ENCODE measurements at places on chromosomes 3 and 15.

DNA sequence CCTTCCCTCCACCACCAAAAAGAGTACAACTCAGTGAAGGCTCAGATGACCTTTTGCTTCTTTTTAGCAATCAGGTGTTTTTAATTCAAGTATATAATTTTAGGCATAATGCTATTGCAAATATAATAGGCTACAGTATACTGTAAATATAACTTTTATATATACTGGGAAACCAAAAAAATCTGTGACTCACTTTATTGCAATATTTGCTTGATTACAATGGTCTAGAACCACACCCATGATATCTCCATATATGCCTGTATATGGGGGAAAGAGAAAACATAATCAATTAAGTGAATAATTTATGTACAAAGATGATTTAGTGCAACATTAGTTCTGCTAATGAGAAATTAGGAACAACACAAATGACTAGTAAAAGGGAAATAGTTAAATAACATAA lies 134.3 kb downstream of the TLE3 start:
- DNase-seq, result no peak

- no peak for DNase-seq
Observed at GRCh38 chr3:147921051-147921450, 511.9 kb downstream of the ZIC1 start.

GRCh38 chr15:53978253-53978906 lies at the start of gene UNC13C:
UNC13C (plus strand) TSS chr15:53978441; CDS start chr15:54012904, 34,463 bp downstream.
- DNase-seq, result peak; percentile 63

DNA sequence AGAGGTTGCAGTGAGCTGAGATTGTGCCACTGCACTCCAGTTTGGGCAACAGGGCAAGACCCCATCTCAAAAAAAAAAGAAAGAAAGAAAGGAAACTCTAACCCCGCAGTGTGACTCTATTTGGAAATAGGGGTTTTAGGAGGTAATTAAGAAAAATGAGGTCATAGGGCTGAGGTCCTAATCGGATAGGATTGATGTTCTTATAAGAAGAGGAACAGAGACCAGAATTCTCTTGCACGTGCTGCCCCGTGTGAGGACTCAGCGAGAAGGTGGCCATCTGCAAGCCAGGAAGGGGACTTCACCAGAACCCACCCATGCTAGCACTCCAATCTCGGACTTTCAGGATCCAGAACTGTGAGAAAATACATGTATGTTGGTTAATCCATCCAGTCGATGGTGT lies 25.8 kb downstream of the KLHL6 start:
- DNase-seq, result no peak

GRCh38 chr3:194181612-194182529 lies 45.9 kb downstream of the HES1 start:
- DNase-seq, result no peak

DNA sequence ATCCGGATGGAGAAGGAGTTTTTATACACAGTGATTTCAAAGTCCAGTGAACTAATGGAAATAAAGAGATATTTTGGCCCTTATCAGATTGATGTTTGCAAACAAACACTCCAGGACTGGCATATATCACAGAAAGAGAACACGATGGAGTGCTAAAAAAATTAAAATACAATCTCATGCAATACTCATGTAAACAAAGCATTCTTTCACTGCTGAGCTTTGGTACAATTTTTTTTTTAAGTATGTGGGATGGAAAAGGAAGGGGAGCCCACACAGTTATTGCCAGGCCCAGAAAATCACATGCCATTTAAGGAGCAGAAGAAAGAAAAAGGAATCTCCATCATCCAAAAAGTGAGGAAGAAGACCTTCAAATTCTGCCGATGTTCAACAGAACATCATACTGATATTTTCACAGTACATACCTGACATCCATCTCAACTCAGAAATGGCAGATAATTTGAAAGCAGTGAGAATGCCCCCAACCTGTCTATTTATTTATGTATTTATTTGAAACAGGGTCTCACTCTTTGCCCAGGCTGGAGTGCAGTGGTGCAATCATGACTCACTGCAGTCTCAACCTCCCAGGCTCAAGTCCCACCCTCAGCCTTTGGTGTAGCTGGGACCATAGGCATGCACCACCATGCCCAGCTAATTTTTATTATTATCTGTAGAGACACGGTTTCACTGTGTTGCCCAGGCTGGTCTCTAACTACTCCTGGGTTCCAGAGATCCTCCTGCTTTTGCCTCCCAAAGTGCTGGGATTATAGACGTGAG lies 107.5 kb upstream of the SLC2A2 start:
- no peak for DNase-seq

- DNase-seq, result no peak
Observed at GRCh38 chr3:47159820-47160219, 4.1 kb downstream of the SETD2 start.

- DNase-seq, result no peak
Observed at GRCh38 chr3:169846458-169847193, 23.1 kb downstream of the LRRC31 start.

- DNase-seq, result no peak
Observed at GRCh38 chr15:67413770-67414390, 107.1 kb upstream of the C15orf61 start.

- no peak for DNase-seq
Observed at GRCh38 chr3:112676659-112677234, 35.8 kb upstream of the CCDC80 start.

- no peak for DNase-seq
Observed at GRCh38 chr3:76310667-76311066, 525.3 kb upstream of the ZNF717 start.

- DNase-seq, result no peak
Observed at GRCh38 chr3:157610876-157611535, 107.8 kb upstream of the VEPH1 start.

DNA sequence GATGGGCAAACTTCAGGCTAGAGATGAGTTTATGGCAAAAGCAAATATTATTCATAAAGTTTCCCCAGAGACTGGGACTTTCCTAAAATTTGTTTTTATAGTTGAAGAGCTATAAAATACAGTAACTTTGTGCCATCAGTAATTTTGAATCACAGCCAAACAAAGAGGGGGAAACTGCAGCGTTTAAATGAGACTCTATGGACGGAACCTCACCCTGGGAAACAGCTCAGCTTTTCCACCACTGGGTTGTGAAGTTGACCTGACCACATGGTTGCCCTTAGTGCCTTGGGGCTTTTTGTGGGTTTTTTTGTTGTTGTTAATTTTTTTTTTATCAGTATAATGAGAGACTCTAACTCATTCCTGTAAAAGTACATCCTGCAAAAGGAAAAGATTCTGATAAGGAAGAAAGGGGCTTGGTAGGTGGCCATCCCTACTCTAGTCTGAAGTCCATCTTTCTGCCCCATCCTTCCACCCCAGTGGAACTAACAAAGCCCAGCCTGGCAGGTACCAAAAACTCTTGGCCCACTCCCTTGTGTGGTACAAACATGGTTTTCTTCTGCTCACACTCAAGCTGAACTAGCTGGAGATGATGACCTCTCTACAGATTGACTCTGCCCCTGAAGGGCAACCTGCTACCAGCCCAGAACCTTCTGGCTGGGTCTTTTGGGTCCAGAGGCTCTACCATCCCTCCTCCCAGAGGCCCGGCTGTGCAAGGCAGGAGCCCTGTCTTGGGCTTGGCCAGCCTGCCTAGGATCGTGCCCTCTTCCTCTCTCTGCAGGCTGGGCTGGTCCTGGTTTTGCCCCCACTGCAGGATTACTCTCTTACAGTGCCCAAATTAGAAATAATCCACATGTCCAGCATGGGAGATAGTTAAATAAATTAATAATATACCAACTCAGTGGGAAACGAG lies 41.2 kb downstream of the RLBP1 start:
- DNase-seq, result no peak

- DNase-seq, result no peak
Observed at GRCh38 chr3:480070-480469, 283.5 kb downstream of the CHL1 start.

DNA sequence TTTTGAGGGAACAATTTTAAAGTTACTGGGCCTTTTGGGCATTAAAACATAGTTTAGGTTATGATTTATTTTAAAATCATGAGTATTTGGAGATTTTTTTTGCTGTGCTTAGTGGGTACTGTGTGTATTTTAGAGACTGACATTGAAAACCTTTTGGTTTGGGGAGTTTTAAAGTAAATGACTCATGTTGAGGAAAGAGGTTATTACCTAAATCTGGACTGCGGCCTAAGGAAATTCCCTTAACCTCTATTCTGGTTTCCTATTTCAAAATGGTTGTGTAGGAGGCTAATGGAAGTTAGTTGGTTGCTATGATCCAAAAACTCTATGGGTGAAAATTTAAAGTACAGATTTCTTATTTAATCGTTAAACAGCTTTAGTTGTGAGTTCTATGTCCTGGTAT lies 57.3 kb upstream of the DPH6 start:
- no peak for DNase-seq

GRCh38 chr3:123423031-123423430 lies 25.9 kb downstream of the ADCY5 start:
- DNase-seq, result no peak

DNA sequence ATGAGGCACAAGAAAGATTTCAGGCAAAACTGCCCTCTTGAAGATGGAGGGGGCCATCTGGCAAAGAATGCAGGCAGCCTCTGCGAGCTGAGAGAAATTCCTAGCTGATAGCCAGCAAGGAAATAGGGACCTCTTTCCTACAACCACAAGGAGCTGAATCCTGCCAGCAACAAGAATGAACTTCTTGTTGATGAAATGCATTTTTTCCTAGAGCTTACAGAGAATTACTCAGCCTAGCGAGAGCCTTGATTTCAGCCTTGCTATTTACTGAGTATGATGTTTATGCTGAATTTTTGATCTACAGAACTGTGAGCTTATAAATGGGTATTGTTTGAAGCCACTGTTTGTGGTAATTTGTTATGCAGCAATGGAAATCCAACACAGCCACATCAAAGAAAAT lies 148.5 kb upstream of the NAALADL2 start:
- DNase-seq, result no peak

DNA sequence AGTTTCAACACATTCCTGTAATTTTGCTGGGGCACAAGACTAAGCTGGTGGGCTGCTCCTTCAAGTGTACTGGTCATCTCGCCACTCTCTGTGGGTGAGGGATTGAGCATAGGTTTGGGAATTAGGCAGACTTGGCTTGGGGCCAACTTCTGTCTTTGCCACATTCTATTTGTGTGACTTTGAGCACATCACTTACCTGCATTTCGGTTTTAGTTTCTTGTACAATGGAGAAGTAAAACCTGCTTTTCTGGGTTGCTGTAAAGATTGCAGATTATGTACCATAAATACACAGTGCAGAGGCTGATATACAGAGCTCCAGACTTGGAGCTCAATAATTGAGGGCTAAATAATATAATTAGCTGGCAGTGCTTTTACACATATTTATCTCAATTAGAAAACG lies 162.1 kb downstream of the C3orf38 start:
- no peak for DNase-seq

DNA sequence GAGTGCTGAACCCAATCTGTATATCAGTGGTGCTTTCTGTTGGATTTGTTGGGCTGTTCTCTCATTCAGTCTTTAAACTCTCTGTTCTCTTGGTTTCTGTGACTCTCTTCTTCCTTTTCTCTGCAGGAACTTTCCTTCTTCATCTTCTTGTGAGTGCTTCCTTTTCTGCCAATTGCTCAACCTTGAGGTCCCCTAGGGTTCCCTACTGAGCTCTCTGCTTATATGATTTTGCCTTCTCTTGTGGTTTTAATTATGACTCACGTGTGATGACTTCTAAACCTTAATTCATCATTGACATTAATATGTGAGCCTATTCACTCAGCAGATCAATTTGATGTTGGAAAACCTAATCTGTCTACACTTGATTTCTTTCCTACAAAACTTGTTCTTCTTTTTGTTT lies 39.4 kb downstream of the MOBP start:
- DNase-seq, result no peak

GRCh38 chr15:41861736-41862356 lies 23.2 kb downstream of the PLA2G4B start:
- DNase-seq, result no peak

DNA sequence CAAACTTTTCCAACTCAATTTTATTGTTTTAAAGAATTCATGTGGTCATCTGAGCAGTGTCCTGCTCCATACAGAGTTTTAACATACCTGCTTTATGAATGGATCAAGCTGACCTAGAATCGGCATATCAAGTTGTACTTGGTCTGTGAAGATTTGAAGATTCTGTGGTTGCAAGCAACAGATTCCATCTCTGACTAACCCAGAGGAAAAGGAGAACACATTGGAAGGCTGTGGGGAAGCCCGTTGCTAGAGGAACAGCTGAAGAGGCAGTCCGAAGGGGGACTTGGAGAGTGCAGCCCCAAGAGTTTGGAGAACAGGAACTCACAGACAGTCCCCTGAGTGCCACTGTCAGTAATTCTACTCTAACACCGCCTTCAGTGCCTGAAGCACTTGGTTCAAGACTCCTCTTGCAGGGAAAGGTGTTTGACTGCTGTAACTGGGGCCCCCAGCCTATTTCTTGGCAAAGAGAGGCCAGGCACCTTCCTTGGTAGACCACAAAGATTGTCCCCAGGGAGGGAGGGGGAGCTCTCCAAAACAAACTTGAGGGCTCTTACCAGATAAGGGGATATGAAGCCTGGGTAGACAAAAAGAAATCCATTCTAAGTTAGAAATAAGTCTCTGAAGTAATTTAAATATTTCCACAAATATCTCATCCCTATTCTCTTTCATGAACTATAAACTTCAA lies 88.8 kb downstream of the LARS2 start:
- no peak for DNase-seq

DNA sequence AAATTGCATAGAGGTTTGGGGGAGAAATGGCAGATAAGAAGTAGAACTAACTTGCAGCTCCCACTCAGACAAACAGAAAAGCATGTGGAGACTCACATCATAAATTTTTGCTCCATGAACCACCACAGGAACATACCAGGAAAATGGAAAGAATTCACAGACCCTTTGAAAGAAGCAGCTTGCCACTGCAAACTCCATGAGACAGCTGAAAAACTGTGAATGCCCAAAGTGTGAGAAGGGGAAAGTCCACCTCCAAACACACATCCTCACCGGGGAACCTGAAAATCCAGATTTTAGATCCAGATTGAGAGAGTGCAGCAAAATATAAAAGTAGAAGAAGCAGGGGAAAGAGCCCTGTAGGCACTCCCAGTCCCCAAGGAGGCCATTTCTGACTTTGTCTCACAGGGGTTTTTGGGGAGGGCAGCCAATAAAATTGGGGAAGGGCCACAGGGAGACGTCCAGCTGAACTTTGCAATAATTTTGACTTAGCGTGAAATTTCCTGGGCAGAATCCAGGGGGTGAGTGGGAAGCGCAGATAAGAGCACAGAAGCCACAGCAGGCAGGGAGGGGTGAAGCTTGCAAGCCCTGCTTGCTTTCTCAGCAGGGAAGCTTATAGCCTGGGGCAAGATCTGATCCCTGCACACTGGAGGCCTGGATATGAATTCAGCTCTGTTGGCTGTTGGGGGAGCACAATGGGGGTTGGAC lies 183.4 kb upstream of the UBE2E2 start:
- DNase-seq, result no peak

- no peak for DNase-seq
Observed at GRCh38 chr3:63791974-63792373, 27.1 kb upstream of the C3orf49 start.

DNA sequence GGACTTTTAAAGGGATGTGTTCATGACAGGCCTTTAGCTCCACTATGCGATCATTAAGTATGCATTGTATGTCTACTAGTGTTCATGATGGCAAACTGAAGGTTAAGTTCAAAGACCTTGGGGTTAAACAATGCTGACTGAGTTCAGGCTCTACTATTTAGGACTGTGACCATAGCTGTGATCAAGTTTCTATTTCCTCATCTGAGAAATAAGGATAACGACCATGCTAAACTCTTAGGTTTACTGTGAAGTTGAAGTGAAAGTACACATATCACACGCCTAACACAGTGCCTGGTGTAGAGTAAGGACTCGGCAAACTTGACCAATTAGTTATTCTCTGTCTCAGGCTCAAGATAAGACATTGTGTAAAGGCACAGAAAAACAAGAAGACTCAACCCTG lies 243.2 kb downstream of the MBNL1 start:
- no peak for DNase-seq
